ENCODE measurements at places on chromosomes 6 and 20. TPM values are rescaled to one million over a fixed set of nuclear protein-coding genes. Genes with fewer than 3 reads are reported as not detected.
A peak's percentile ranks its signal among the peaks of the same experiment; 100 is the strongest.

DNA sequence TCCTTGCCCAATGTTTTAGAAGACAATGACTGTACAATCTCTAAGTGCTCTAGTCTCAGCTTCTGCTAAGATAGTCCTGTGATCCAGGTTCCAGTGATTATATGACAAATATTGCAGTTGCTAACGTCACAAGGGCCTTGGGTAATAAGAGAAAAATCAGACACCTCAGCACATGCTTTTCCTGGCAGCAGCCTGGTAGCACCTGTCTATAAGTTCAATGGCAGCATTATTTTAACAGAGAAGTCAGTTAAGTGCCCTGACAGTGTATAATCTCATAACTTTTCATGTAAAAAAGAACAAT lies 121.3 kb upstream of the BCLAF1 start:
- no peak for DNase-seq
- no peaks in the 10 kb centered on the region for H3K36me3 ChIP-seq
- H3K27ac ChIP-seq = no peak overlapping the region
- no peak overlapping the region for H3K4me3 ChIP-seq
- no peaks in the 10 kb centered on the region for H3K27me3 ChIP-seq

- H3K4me1 ChIP-seq = no peaks in the 10 kb centered on the region
- no peaks in the 10 kb centered on the region for H3K36me3 ChIP-seq
- no peak for DNase-seq
- no peak overlapping the region for H3K4me3 ChIP-seq
- H3K27me3 ChIP-seq = no peaks in the 10 kb centered on the region
- no peak overlapping the region for H3K27ac ChIP-seq
Measured at GRCh38 chr6:112988748-112989147, 641.6 kb downstream of the RFPL4B start.

GRCh38 chr20:45359069-45359405 lies 3.9 kb upstream of the SYS1 start:
- peak overlapping the region; percentile 94 for H3K27ac ChIP-seq
- no peaks in the 10 kb centered on the region for H3K36me3 ChIP-seq
- no peaks in the 10 kb centered on the region for H3K27me3 ChIP-seq
- H3K4me1 ChIP-seq = peaks cover 12% of the 10 kb centered on the region
- DNase-seq = no peak

GRCh38 chr6:67933278-67933677 lies 701.8 kb upstream of the ADGRB3 start:
- DNase-seq = no peak
- H3K27ac ChIP-seq = no peak overlapping the region
- no peaks in the 10 kb centered on the region for H3K36me3 ChIP-seq
- H3K27me3 ChIP-seq = no peaks in the 10 kb centered on the region

NRSN2 gene
- 13.0 TPM for total RNA-seq

CDC40 gene
- 10.0 TPM for total RNA-seq

CRIP3 gene
- total RNA-seq = 3.1 TPM

FAM217A gene
- 1.3 TPM for total RNA-seq

All from pancreas (tissue), 10 donors.